ENCODE measurements at places on chromosomes 16 and 17.

DNA sequence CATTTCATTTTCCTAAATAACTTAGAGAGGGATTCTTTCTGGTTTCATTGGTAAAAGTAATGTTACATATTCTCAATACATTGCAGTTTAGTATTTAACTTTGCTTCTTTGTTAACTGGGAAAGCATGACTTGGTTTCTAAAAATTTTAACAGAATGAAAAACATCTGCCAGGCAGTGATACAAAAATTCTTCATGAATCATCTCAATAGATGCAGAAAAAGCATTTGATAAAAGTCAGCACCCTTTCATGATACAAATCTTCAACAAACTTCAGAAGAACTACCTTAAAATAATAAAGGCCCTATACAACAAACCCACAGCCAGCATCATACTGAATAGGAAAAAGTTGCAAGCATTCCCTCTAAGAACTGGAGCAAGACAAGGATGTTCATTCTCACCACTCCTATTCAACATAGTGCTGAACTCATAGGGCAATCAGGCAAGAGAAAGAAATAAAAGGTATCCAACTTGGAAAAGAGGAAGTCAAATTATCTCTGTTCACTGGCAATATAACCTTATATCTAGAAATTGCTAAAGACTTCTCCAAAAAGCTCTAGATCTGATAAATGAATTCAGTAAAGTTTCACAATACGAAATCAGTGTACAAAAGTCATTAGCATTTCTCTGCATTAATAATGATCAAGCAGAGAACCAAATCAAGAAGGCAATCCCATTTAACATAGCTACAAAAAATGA, 50.4 kb downstream of the SLFN5 start:
- no peak for DNase-seq

DNA sequence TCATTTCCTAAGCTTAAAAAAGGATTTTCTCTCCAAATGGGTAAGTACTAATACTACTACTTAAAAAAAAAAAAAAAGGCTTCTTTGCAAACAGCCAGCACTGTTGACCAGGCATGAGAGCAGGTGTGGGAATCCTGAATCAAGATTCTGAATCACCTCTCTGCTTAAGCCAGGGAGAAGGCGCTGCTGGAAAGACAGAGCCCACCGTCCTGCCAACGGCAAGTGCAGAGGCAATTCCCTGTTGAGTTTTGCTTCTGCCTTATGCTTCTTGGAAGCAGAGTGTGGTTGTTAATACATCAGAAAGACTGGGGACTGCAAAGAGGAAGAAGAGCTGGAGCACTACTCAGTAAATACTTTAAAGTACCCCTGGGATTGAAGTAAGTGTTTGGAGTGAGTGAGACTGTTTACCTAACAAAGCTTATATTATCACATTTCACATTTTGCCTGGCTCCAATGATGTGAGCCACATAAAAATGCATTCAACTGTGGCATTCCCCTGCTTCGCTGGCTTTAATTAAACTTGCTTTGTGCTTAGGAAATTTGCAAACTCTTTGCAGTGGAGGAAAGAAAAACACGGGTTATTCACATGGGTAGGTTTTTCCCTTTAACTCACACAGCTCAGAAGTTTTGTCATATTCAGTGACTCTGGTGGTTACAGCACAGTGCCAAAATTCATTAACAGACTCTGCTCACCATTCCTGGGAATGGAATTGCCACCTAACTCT, 86.0 kb upstream of the KIF2B start:
- DNase-seq, result no peak

DNA sequence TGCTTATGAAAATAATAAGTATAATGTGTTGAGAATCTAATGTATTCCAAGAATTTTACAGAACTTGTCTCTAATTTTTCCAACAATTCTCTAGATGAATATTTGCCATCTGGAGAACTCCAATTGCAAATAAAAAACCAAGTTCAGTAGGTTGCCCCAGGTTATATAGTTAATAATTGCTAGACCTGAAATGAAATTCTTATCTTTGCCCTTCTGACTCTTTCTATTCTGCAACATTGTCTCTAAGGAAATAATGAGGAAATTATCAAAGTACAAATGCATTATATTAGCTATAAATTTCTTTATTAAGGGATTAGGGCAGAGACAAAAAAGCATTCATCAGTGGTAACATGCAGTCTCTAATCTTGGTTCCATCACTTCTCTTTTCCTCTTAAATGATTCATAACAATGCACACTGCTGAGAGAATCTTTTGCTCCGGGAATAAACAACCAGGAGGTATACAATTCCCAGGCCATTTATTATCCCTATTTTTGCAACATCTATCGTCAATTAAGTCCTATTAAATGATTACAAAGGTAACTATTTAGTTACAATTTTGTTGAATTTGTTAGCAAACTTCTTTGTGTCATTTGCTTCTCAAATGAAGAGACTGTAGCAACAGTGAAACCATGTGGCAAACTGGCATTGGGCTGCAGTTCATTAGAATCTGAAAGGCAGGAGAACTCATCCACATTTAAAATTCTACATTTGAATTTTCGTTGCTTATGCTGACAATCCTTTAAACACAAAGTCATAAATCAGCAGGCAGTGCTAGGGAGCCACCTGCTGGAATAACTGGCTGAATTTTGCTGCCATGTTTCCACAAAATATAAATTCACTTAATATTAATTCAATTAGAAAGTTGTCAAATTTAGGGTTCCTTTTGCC, 349.6 kb downstream of the KIF2B start:
- DNase-seq, result no peak

DNA sequence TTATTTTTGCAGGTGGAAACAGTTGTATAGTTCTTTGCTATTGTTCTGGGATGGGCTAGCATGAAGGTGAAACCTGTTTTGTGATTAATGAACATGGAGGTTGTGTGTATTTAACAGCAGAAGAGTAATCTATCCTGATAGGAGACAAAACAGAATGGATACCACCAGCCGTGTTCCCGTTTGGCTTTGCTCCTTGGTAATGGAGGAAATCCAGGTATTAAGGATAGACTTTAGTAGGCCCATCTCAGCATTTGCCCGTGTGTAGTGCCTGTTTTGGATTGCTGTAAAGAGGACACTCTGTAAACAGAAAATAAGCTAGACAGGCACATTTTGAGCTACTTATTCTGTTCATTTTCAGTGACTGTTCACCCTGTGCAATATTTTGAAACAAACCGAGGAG, 215.1 kb downstream of the RBFOX1 start:
- DNase-seq, result no peak

DNA sequence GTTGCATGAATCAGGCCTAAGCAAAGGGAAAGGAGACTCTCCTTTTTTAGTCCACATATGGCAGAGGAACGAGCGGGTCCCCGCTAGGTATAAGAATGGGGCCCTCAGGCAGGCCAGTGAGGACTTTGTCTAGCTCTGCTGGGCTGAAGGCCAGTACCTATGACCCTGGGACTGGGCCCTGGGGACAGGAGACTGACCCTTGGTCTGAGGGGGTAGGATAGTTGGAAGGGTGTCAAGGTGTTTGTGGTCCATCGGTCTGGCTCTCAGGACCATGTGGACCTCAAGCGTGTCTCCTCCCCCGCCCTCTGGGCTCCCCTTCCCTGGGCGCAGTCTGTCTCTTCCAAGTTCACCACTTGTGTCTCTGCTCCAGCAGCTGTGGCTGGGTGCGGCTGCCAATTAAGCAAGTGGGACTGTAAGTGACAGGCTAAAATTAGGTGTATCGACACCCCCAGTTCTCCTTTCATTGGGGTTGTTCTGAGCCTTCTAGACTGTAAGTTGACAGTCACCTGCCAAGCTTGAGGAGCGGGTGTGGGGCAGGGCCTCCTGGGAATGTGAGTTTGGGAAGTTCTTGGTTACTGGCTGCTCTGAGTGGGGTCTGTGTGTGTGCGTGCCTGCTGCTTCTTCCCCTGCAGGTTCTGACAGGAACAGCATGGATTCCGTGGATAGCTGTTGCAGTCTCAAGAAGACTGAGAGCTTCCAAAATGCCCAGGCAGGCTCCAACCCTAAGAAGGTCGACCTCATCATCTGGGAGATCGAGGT, 24.5 kb downstream of the AKAP1 start:
- no peak for DNase-seq

DNA sequence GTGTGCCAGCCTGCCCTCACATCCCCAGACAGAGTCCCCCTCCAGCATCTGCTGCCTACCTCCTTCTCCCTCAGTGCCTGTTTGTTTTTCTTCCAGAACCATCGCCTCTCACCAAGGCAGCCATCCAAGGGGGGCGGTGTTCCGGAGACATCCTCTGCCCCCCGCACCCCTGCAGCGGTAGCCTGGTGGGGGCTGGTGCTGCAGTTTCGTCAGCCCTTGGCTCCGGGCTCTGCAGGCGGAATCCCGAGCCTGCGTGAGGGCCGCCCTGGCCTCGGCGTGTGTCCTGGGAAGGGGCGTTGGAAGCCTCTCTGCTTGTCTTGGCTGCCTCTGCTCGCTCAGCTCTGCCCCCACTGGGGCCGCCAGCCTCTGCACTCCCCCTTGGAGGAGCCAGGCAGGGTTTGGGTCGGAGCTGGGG, 126.0 kb upstream of the CIBAR2 start:
- DNase-seq, result no peak

- peak; percentile 32 for DNase-seq
Observed at GRCh38 chr17:19021622-19022083, 17.1 kb upstream of the FAM83G start.

DNA sequence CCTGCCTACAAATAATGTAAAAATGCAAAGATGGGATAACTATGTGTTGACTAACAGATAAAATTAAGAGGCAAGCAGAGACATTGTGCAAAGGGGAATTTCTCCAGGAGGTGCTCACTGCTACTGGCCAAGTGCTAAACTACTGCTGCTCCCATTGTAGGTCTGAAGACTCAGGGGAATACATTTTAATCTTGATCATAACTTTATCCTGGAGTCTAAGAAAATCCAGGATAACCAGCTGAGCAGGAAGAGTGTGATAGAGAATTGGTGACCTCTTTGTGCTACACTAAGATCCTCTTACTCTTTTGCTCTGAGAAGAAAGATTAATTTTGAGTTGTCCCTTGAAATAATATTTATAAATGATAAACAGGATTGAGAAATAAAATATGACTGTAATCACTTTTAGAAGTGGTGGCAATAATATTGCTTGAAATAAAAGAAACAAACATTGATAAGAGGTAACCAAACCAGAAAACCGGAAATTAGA, 5.9 kb downstream of the RNF43 start:
- no peak for DNase-seq

DNA sequence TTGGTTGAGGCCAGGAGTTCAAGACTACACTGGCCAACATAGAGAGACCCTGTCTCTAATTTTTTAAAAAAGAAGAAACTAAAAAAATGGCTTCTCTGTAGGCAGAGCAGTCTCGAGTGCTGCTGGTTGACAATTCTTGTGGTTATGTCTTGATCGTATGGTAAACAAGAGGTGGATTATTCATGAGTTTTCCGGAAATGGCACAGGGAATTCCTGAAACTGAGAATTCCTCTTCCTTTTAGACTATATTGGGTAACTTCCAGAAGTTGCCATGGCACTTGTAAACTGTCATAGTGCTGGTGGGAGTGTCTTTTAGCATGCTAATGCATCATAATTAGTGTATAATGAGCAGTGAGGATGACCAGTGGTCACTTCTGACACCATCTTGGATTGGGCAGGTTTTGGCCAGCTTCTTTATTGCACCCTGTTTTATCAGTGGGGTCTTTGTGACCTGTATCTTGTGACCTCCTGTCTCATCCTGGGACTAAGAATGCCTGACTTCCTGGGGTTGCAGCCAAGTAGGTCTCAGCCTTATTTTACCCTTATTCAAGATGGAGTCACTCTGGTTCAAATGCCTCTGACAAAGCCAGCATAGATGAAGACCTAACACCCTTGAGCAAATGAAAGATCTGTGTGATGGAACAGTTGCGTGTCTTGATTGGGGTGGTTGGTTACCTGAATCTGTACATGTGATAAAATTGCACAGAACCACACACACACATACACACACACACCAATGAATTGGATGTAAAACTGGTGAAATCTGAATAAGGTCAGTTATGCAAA, 30.2 kb downstream of the BMERB1 start:
- DNase-seq, result no peak

DNA sequence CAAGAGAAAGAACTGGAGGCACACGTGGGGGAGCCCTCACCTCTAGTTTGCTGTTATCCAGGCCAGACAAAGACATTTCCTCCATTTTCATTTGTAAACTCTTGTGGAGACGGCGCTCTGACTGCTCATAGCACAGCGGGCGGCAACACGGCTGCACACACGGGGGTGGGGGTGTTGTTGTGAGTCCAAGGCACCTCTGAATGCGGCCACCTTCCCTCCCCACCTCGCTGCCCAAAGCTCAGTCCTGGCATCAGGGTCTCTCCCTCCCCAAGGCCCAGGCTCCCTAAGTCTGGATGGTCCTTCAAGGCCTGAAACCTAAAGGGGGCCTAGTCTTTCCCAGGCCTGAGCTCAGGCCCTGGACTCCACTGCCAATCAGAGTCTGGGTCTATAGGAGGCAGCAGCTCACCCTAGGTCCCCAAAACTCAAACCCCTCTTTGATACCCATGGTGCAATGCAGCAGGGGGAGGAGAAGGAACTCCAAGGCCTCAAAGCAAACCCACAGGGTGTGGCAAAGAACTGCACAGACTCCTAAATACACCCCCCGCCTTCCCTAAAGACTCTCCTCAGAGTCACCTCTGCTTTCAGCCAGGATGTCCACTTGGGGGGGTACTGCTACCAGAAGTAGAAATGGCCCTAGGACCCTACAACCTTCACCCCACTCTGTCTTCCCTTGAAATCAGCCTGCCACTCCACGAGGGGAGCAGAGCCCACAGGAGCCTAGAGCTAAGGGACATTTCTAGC, 1.5 kb downstream of the ATXN7L3 start:
- no peak for DNase-seq

DNA sequence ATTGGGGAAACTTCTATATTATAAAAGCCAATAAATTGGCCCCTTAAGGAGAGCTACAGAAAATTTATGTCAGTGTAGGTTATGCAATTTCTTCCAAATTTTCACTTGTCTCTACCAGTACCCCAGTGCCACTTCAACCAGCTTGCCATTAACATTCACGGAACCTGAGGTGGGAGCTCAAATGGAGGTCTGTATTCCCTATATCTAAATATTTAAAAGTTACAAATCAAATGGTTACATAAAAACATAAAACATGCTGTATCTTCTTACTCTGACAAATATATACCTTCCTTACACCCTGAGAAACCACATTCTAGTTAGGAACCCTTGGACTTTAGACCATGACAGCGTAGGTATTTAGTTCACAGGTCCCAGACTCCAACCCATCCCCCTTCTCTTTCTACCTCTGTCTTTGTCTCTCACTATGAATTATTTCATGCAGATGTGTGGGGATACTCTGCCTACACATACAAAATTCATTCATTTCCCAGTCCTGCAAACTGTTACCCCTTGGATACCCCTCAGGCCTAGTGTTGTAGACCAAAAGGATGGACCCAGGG, 127.8 kb upstream of the PMFBP1 start:
- no peak for DNase-seq

DNA sequence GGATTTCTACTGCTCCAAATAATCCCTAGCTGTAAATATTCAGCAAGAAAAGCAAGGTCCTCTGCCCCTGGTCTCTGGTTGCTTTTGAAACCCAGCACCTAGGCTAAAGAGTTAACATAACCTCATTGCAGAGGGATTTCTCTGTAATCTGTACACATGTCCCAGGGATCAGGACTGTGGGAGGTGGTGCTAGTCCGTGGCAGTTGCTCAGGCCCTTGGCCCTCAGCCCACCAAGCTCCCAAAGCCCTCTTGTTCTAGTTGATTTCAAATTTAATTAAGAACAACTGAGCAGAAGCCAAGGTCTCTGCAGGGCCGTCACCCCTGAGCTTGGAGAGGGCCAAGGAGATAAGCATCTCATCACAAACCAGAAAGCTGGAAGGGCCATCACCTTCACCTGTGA, 181.1 kb downstream of the SOX9 start:
- DNase-seq, result no peak

GRCh38 chr17:72118335-72119076, 2.3 kb upstream of the SOX9 start:
- DNase-seq, result no peak

- DNase-seq, result no peak
Observed at GRCh38 chr16:85557971-85558657, 55.0 kb upstream of the GSE1 start.
